ENCODE measurements at places on chromosomes 1 and 21. TPM values are rescaled to one million over a fixed set of nuclear protein-coding genes. Genes with fewer than 3 reads are reported as not detected.

RCAN1 gene
- 19.6 TPM for polyA plus RNA-seq

DNA sequence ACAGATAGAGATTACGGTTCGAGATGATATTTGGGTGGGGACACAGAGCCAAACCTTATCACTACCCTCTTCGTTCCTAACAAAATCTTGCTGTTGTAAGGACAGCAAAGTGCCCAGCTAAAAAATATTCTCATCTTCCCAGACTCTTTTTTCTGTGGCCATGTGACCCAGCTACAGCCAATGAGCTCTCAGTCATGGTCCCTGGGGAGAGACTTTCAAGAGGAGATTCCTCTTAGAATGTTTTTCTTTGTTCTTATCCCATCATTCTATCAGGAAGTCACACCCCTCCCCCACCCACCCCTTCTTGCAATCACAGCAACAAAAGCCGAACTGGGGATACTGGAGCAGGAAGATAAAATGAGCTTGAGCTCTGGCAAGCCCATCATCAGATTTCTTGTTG is 247.1 kb downstream of the CHRM3 start:
- no peaks in the 10 kb centered on the region for H3K36me3 ChIP-seq
- DNase-seq = no peak
- H3K27ac ChIP-seq = no peak overlapping the region
- no peaks in the 10 kb centered on the region for H3K27me3 ChIP-seq

GRCh38 chr21:46052703-46053651 is 44.9 kb upstream of the COL6A2 start:
- H3K36me3 ChIP-seq = no peaks in the 10 kb centered on the region
- peak; percentile 59 for DNase-seq
- no peak overlapping the region for H3K4me3 ChIP-seq
- H3K4me1 ChIP-seq = peaks cover 13% of the 10 kb centered on the region
- H3K27me3 ChIP-seq = peaks cover 8% of the 10 kb centered on the region
- no peak overlapping the region for H3K27ac ChIP-seq

DNA sequence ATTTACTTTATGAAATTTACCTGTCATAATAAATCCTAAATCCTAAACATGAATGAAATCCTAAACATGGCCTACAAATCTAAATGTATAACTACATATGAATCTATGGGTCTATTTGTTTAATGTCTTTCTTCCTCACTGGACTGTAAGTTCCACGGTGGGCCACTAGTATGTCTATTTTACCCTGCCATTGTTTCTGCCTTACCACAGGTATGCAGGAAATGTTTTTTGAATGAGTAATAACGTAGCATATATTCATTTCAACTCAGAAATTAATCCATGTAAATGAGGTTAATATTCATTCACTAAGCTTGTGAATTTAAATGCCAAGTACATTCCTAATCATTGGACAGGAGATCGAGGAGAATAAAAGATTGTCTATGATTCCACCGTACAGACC is 35.3 kb downstream of the B3GALNT2 start:
- H3K36me3 ChIP-seq = no peaks in the 10 kb centered on the region
- no peak for DNase-seq
- no peak overlapping the region for H3K4me3 ChIP-seq
- H3K27ac ChIP-seq = no peak overlapping the region

CD5L gene
- polyA plus RNA-seq = not detected

DNA sequence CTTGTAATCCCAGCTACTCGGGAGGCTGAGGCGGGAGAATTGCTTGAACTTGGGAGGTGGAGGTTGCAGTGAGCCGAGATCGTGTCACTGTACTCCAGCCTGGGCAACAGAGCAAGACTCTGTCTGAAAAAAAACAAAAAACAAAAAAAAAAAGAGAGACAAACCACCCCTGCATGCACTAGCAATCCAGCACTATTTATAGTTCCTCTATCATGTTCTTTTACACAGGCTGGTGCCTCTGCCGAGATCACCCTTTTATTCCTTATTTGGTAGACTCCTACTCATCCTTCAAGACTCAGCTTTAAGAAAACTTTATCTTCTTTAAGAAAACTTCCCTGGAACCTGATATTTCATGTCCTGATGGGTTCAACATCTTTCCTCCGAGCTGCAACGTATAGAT is 10.8 kb downstream of the FMO5 start:
- no peak overlapping the region for H3K4me3 ChIP-seq
- DNase-seq = no peak
- no peaks in the 10 kb centered on the region for H3K4me1 ChIP-seq
- no peaks in the 10 kb centered on the region for H3K36me3 ChIP-seq

- no peaks in the 10 kb centered on the region for H3K36me3 ChIP-seq
- DNase-seq = no peak
- no peaks in the 10 kb centered on the region for H3K27me3 ChIP-seq
- no peaks in the 10 kb centered on the region for H3K4me1 ChIP-seq
- no peak overlapping the region for H3K27ac ChIP-seq
Observed at GRCh38 chr1:194485432-194485831, 1299.0 kb upstream of the B3GALT2 start.

GRCh38 chr1:192729500-192729899 is 79.3 kb upstream of the RGS2 start:
- H3K27ac ChIP-seq = no peak overlapping the region
- H3K27me3 ChIP-seq = no peaks in the 10 kb centered on the region
- no peak overlapping the region for H3K4me3 ChIP-seq

GRCh38 chr1:213154056-213154685 is 103.1 kb downstream of the RPS6KC1 start:
- no peak overlapping the region for H3K27ac ChIP-seq
- no peak overlapping the region for H3K4me3 ChIP-seq
- H3K4me1 ChIP-seq = no peaks in the 10 kb centered on the region
- H3K36me3 ChIP-seq = no peaks in the 10 kb centered on the region

NPHS2 gene
- polyA plus RNA-seq = not detected

DNA sequence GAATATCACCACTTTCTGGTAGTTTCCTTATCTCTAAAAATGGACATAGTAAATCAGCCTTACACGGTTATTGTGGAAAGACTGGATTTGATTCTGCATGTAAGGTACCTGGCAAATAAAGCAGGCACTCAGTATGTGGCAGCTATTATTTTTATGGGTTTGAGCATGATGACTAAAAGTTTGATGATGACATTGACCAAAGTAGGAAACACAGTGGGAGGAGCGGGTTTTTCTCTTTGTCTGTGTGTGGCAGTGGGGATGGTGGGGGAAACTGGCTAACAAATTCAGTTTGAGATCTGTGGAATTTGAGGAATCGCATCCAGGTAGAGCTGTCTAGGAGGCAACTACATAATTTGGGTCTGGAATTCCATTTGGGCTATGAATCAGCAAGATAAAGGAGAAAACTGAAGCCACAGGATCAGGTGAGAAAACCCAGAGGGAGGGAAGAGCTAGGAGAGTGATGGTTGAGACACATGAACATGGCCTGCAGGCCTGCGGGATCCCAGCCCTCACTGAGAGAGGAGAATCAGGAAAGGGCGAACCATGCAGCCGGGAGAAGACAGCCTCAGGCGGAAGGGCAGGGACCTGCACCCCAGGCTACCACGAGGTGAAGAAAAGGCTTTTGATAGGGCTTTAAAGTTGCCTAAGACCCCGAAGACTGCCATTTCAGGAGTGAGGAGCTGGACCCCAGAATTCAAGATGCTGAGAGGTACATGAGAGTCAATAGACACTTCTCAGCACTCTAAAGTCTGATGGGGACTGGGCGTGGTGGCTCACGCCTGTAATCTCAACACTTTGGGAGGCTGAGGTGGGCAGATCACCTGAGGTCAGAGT is 52.2 kb downstream of the MEF2D start:
- no peak overlapping the region for H3K4me3 ChIP-seq
- H3K27ac ChIP-seq = no peak overlapping the region
- peaks cover 20% of the 10 kb centered on the region for H3K27me3 ChIP-seq
- H3K36me3 ChIP-seq = no peaks in the 10 kb centered on the region

- H3K27me3 ChIP-seq = no peaks in the 10 kb centered on the region
- no peak overlapping the region for H3K4me3 ChIP-seq
- no peak for DNase-seq
- H3K36me3 ChIP-seq = no peaks in the 10 kb centered on the region
- H3K4me1 ChIP-seq = no peaks in the 10 kb centered on the region
Observed at GRCh38 chr1:172241540-172241939, 178.9 kb upstream of the C1orf105 start.

GRCh38 chr1:3775490-3776230 is 3.1 kb downstream of the SMIM1 start:
- peak overlapping the region; percentile 61 for H3K27ac ChIP-seq
- H3K4me3 ChIP-seq = no peak overlapping the region
- DNase-seq = peak; percentile 28
- H3K4me1 ChIP-seq = peaks cover 12% of the 10 kb centered on the region
- no peaks in the 10 kb centered on the region for H3K27me3 ChIP-seq
- H3K36me3 ChIP-seq = no peaks in the 10 kb centered on the region
